Liver (tissue), 10 donors: ENCODE measurements at places on chromosomes 11 and 22.

GRCh38 chr11:64316672-64317324, 561 bp downstream of the TRMT112 start:
- no peak for DNase-seq

GRCh38 chr22:20881231-20881630, 22.4 kb downstream of the SNAP29 start:
- DNase-seq: no peak

DNA sequence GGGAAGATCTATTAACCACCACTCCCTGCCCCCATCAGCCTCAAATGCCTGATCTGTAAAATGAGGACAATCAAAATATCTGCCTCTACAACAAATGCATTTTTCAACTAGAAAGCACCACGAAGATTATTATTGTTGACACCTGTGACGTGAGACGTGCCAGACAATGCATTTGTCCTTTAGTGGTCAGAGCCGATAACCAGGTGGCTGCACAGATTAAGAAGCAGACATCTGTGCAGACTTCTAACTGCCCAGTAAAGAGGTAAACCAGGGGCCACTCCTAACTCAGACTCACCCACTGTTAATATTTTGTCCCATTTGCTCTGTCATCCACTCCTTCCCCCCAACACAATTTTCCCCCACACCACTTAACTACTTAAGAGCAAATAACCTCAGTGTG, 11.7 kb downstream of the PLEKHA7 start:
- DNase-seq: no peak

DNA sequence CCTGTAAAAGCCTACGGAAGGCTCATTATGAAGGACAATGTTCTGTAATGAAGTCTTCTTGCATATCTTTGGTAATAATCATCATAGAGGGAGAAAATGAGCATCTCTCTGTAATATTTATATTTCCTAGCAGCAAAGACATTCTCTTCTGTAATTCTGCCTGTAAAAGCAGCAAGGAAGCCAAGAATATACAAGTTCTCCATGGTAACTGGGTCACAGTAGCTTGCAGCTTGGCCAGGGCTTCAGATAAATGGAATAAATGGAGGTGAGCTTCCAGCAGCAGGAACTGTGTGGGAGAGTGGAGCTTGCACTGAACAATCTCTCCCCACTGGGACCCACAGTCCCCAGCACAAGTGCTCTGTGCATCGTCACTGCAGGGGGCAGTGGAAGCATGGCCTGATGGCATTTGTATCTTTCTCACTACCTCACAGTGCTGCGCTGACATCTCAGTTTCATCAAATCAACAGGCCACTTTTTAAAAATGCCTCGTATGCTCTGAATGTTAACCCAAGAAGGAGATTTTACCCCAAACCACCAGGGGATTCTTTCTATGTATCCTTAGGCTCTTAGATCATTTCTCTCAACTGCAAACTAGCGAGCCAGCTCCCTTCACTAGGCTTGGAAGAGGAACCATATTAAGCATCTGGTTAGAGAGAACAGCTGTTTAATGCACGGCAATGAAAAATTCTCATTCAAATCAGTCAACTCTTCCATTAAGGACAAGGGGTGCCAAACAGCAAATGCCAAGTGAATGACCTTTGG, 1059.7 kb downstream of the OPCML start:
- no peak for DNase-seq

DNA sequence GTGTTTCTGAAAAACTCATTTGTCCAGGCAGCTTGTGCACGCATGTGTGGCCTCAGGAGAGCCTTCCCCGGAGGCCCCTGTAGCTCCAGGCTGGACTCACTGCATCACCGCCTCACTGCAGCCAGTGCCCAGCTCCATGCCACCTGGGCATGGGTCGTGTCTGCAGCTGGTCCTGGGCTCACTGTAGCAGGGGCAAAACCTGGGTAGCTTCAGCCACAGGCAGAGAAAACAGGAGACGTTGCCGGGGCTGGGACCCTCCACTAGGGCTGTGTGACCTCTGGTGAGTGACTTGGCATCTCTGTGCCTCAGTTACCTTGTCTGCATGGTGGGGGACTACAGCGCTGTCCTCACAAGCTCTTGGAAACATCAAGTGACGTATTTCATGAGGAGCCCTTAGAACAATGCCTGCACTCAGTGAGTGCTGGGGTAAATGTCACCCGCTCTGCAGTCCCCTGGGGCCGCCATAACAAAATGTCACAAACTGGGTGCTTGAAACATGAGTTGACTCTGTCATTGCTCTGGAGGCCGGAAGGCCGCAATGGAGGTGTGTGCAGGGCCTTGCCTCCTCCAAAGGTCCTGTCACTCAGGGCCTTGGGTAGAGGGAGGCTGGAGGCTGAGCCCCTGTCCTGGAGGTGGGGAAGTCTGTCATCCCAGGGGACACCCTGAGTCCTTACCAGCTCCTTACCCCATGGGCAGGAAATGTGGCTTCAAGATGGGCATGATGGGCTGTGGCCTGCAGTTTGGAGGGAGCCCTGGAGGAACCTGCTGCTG, 488.7 kb downstream of the TBC1D22A start:
- peak; percentile 30 for DNase-seq

GRCh38 chr22:17121233-17122195, at the start of gene TMEM121B:
Gene TMEM121B (minus strand): TSS chr22:17121360. CDS start chr22:17121127, 233 bp downstream.
- DNase-seq: no peak

- no peak for DNase-seq
Observed at GRCh38 chr22:21713428-21714058, 22.1 kb downstream of the YPEL1 start.

- no peak for DNase-seq
Observed at GRCh38 chr11:14609902-14610301, 33.7 kb upstream of the PDE3B start.

GRCh38 chr11:19730373-19730772, 17.7 kb downstream of the NAV2 start:
- no peak for DNase-seq
